Esophagus squamous epithelium (tissue), 5 donors: ENCODE measurements at places on chromosomes 2 and 18.

DNA sequence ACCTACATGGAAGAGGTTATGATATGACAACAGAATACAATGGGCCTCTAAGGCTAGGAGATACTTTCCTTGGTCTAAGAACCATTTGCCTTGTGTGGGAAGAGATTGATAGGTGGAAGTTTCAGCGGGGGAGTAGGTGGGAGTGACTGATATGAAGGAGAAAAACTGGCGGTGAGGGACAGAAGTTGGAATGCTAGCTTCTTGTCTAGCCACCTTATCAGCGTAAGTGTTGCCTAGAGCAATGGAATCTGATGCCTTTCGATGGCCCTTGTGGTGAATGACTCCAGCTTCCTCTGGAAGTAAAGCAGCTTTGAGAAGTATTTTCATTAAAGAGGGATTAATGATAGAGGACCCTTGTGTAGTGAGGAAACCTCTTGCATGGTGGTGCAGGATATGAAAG, 121.3 kb upstream of the GULP1 start:
- DNase-seq, result no peak

- DNase-seq, result no peak
These were observed 14.0 kb downstream of the TNS1 start for GRCh38 chr2:217988840-217989204.

DNA sequence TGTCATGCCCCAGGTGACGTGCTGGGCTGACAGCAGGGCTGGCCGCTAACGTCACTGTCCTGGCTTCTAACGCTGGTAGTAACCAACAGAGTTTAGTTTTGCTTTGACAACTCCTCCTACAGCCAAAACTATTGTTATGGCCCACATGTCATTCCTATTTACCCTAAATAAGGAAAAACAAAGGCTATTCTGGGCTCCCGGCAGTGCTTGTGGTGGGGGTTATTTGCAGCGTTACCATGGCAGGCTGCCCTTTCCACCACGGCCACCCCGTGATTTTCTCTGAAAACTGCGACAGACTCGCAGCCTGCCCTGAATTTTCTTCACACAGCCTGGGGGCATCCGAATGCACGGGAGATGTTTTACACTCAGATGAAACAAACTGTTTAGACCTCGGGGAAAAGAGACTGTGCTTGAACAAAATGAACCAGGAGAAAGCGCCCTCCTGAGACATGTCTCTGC, 115.2 kb downstream of the FAM210A start:
- DNase-seq, result no peak

DNA sequence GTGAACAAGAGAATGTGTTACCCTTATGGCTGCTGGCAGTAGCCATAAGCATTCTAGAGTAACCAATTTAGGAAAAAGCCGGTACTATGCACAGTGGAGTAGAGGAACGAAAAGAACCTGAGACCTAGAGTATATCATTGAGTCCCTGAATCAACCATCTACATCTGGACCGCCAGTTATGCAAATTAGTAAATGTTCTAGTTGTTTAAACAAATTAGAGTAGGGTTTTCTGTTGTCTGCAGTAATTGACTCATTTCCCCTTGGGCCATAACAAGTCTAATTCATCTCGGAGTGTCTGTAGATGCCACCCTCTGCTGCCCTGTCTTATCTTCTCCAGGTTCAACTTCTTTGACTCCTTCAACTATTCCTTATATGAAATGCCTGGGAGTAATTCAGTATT, 60.1 kb upstream of the CAPN13 start:
- no peak for DNase-seq

GRCh38 chr2:70029814-70030409, 57.4 kb upstream of the PCBP1 start:
- DNase-seq, result no peak
